ENCODE measurements at places on chromosomes 2 and 18.
A peak's percentile ranks its signal among the peaks of the same experiment; 100 is the strongest.

- no peak for DNase-seq
Observed at GRCh38 chr2:11940121-11940743, 193.8 kb downstream of the LPIN1 start.

- DNase-seq, result no peak
Observed at GRCh38 chr2:154709215-154709614, 10.7 kb downstream of the KCNJ3 start.

DNA sequence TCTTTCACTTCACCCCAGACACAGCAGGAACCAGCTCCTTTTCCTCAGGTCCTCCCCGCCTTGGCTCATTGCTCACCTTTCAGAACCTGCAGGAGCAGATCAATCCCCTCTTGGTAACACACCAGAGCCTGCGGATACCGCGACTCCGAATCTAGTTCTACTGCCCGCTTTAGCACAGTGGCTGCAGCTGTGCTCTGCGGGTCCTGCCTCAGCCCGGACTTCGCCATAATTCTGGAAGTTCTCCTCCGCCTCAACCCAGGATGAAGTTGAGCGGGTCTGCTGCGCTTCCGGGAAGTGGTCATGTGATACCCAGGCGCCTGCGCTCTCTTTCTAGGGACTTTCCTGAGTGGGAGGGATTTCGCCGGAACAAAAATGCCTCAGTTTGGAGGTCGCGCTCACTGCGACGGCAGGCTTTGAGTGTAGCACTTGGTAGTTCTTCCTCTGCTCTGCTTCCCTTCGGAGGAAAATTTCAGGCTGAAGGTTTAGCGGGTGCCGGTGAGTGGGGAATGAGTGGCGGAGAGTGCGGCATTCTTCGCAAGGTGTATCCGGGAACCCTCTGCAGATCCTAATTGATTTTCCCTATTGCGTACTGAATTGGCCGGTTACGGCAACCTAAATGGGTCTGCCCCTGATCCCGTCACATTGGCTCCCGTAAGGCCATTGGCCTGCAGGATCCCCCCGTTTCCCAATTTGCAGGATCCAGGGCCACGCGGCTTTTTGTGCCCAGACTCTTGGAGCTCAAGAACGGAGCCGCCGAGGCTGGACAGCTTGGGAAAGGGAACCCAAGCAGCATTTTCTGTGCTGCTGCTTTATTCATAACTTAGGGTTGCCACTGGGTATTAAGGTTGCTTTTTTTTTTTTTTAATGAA is at the start of the genes MITD1 and MRPL30:
MITD1 (minus strand) TSS at position 304 of the 869 bp plus-strand sequence; CDS start at position 227, 77 bp downstream.
MRPL30 (plus strand) TSS at position 430 of the 869 bp plus-strand sequence. CDS start 5,020 bp downstream, outside the sequence.
- DNase-seq, result peak; percentile 83

- no peak for DNase-seq
Observed at GRCh38 chr2:101558740-101559525, 84.0 kb upstream of the RFX8 start.

GRCh38 chr18:49894517-49895226 is 81.3 kb upstream of the ACAA2 start:
- DNase-seq, result no peak

DNA sequence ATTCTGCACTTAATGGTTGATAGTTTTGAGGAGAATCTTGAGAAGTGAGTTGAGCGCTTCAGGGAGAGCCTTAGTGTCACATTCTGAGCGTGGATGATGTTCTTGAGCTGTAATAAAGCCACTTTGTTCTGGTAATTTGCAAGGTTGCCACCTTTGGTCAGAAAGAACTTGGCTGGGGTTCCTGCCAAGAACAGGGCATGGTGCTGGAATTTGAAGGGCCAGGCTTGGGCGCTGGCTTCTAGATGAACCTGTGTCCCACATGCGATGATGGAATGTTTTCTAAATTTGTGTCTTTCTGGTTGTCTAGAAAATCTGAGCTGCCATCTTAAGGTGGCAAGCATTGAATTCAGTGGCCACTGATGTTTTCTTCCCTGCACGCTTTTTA is 124.1 kb upstream of the EML6 start:
- no peak for DNase-seq

DNA sequence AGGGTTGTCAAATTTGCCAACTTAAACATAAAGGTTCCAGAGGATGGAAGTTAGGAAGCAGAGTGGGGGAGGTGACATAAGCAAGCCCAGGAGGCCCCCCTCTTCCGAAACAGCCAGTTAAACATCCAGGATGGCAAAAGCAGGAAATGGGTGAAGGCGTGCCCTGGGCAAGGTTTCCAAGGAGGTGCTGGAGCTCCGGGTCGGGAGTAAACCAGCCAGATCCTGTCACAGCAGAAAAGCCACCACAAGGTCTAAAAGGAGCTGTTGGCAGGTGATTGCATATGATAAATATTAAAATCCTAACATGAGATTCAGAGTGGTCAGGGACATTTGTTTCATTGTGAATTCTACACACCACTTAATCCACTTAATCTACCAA is 572.2 kb upstream of the SALL3 start:
- DNase-seq, result no peak

DNA sequence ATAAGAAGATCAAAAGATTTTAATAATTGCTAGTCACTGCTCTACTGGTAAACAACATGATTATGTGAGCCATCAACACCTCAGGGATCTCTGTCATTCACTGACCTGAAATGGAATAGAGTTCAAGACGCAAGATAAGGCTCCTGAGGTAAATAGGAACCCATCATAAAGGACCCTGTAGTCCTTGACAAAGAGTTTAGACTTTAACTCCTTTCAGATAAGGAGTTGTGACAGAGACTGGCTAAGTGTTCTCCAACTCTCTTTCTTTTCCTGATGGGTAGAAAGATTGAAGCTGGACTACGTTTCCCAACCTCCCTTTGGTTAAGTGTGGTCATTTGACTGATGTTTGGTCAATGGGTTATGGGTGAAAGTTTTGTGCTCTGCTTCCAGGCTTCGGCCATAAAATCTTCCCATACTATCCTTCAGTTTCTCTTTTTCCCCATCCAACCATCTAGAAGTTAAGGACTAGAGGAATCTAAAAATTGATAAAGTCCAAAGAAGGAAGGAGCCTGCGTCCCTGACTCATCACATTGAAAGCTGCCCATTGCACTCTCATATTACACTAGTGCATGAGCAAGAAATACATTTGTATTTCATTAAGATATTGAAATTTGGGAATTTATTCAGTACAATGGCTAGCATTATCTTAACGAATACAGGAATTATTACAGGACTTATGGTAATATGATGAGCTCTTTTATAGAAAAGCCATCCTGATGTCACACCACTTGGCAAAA is 293.7 kb upstream of the ACVR2A start:
- no peak for DNase-seq

DNA sequence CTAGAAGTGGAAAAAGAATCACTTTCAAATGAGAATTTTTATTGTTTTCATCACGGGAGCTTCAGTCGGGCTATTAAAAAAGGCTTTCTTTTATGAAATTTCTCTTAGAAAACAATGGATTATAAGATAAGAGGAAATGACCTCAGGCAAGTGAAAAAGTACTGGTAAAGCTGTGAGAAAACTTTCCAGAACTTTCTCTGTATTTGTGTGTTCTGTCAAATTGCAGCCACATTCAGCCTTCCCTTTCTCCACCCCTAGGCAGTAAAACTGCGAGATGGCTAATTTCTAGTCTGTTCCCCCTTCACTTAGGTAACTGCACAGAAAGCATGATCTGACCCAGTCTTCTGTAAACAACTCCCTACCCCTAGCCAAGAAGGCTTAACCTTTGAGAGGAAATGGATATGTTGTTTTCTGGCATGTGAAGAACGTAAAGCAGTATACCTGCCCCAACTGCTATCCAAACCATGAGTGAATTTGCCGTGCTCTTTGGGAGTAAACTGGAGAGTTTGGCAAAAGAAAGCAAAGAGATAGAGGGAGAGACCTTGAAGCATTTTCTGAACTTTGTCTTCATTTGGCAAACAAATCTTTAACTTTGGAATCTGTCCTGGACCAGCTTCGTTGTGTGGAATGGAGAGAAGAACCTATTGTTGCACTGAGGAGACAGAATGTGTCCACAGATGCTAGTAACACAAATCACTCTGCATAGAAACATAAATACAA is 105.4 kb downstream of the ETAA1 start:
- no peak for DNase-seq

DNA sequence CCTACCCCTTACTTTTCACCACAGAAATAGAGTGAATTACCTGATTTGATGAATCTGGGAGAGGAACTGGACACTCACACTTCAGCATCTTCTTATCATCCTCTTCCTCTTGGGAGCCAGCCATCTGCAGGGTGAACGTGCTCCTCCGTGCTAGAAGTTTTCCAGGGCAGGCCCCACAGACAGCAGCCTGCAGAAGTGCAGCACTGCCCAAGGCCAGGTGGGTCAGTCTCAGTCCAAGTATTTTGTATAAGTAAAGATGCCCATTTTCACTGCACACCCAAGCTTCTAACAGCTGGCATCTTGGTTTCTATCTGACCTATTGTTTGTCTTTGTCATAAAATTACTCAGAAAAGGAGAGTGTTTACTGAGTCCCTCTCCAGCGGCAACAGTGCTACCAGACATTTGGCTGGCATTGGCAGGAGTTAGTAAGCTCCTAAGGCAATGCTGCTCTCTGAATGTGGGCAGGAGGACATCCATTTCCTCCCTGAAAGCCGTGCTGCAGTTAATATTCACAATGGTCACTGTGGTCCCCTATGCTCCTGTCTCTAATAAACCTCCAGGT is 222.6 kb upstream of the CTAGE1 start:
- no peak for DNase-seq

DNA sequence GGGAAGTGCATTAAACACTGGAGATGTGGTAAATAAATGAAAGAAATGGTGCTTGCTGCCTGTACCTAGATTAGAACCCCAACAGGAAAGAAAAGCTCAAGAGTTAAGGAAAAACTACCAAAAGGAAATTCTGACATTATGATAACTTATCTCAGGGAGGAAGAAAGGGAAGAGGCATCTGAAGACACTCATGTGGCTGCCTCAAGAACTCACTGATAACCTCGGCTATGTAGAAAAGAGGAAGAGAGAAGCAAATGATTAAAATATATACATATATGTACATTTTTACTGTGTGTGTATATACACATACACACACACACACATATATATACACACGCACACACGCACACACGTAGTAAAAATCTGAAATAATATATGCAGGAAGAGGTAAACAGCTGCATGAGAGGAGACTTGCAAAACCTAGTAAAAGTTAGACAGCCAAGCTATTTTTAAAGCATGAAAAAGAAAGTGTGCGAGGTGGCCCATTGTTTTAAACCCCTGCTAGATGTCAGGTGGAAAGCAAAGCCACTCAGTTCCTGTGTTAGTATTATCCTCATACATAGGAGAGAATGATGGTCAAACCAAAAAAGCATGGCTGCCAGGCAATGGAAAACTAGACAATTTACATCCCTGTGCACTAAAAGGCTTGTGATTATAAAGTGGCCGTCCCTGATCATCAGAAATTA is 483.0 kb upstream of the NRP2 start:
- DNase-seq, result no peak

Measured in stimulated activated CD4-positive, alpha-beta T cell treated with anti-CD3 and anti-CD28 coated beads, Interleukin-2, amount 100 ng/mL, for 24 hours (primary cell).